ENCODE measurements at places on chromosomes 5 and 9.

- no peak for DNase-seq
Observed at GRCh38 chr9:86589730-86590129, 235.5 kb upstream of the TUT7 start.

GRCh38 chr5:10192309-10192708, 57.4 kb downstream of the ATPSCKMT start:
- no peak for DNase-seq

- DNase-seq, result no peak
Observed at GRCh38 chr5:5816960-5817359, 394.5 kb downstream of the ICE1 start.

DNA sequence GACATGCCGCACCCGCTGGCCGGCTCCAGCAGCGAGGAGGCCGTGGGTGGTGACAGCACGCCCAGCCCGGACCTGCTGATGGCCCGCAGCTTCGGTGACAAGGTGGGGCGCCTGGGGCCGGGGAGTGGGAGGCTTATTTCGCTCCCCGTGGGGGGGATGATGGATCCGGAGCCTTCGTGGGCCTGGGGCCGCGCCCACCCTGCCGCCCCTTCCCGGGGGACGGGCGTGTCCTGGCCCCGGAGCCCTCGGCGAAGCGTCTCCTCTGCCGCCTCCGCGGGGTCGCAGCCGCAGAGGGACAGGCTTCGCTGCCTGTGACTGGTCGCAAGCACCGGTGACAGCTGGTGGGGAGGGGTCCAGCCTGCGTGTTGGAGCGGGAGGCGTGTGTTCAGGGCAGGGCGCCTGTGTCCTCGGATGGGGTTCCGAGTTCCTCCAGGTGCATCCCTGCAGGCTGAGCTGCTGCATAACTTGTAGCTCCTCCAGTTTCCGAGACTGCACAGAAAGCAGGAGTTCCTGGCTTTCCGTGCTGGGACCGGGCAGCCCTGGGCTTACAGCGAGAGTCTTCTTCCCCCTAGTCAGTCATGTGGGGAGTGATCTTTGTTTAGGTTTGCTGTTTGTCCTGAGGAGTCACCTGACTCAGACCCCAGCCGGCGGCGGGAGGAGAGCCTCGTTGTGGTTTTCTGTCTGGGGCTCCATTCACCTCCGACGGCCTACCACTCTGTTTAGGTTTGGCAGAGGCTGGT, 666 bp downstream of the SNX30 start:
- peak; percentile 13 for DNase-seq

GRCh38 chr5:171673328-171673727, 112.3 kb upstream of the SMIM23 start:
- no peak for DNase-seq

DNA sequence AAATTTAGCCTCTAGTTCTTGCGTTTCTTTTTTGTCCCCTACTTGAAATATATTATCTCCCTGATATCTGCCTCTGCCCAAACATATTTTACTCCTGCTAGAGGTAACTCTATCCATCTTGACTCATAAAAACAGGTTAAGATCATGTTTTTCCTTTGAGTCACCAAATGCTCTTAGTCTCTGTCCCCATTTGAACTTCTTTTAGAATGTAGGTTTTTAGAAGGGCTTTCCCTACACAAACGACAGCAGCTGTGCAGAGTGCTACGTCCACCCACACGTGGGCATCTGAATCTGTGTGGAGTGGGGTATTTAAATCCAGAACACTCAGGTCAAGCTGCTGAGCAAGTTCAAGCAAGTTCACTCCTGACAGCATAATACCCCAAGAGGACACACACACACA, 2.2 kb downstream of the HSD17B3 start:
- DNase-seq, result no peak

- no peak for DNase-seq
Observed at GRCh38 chr9:124471761-124472160, 21.5 kb downstream of the ADGRD2 start.

GRCh38 chr9:135008416-135008815, 79.1 kb upstream of the OLFM1 start:
- DNase-seq, result no peak

DNA sequence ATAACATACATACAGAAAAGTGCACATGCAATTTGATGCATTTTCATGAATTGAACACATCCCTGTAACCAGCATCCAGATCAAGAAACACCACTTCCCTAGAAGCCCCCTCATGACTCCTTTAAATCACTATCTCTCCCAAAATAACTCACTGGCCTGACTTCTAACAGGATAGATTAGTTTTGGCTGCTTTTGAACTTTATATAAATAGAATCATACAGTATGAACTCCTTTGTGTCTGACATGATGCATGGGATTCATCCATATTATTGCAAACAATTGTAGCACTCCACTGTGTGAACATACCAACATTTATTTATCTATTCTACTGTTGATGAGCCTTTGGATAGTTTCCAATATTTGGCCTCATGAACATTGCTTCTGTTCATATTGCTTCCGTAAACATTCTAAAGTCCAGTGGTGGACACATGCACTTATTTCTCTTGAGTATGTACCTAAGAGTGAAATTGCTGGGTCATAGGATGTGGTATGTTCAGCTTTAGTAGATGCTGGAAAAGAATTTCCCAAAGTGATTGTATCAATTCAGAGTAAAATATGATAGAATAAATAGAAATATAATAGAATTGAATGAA, 148.7 kb upstream of the GDNF start:
- no peak for DNase-seq

- DNase-seq, result no peak
Observed at GRCh38 chr9:126327714-126328185, 1.1 kb downstream of the MVB12B start.

DNA sequence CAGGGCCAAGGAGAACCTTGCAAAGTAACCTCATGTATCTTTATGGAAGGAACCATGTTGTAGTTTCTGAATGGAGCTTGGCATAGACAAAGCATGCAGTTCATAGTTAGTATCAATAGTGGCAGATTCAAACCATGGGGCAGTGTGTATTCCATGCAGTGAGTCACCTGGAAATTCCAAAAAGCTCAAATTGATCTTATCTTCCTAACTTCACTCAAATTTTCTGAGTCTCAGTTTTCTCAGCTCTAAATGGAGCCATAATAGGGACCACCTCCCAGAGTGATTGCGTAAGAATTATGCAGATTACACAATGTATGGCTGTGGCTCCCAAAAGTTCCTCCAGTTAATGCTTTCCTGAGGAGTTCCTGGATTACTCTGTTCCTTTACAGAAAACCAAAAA, 549.9 kb upstream of the KLF4 start:
- DNase-seq, result no peak

- no peak for DNase-seq
Observed at GRCh38 chr5:65126542-65127069, 355.1 kb downstream of the ADAMTS6 start.

DNA sequence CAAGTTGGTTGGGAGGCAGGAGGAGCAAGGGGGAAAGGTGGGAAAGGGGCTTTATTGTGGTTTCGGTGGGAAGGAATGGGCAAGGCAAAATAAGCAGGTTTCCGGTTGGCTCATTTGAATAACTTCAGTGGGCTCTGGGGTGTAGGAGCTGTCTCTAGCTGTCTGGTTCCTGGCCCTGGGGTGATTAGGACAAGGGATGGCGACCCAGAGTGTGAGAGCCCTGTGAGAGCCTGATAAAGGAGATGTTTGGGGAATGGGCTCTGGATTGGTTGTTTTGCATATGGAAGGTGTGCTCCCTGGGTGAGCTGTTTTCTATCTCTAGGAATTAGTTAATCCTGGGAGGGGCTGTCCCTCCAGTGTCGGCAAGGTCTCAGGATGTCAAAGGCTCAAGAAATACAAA, 15.4 kb downstream of the ANKRD34B start:
- DNase-seq, result no peak

GRCh38 chr9:95286151-95286550, 31.4 kb downstream of the FANCC start:
- no peak for DNase-seq

DNA sequence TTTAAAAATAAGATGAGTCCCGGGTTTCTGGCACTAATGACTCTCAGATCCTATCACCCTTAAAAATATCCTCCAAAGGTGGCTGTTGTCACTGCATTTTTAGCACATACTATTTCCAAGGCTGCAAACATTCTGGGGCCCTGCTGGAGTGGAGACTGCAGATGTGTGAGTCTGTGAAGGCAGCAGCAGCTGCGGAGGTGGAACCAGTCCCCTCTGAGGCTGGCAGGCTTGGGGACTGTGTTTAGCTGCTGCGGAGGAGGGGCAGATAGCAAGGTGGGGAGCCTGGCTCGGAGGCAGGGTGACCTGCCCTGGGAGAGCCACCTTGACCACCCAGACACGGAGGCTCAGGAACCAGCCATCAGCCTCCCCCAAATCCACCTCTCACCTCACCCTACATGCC, 77.0 kb downstream of the C5orf15 start:
- DNase-seq, result no peak

DNA sequence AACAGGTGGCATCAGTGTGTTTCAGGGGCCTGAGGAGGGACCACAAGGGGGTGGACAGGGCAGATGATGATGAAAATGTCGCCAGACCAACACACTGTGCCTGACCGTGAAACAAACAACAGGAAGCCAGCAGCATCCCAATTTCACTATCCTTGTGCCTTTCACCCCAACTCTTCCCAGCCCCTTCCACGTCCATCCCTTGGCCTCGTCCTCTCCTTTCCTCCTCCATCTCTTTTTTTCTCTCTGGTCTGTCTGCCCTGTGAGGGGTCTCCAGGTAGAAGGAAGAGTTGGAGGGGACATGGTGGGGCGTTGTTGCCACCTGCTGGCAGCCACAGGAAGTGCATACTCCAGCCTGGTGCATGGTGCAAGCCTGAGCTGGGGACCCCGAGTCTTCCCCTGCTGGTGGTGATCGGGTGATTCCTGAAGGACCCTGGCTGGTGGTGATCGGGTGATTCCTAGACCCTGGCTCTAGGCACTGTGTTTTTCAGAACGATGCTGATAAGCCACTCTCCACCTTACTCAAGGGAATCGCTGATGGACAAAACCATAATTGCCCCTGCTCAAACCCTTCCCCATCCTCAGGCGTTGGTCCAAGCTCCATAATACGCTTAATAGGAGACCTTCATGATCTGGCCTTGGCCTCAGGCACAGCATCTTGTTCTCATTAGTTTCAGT, 21.7 kb upstream of the NSD1 start:
- DNase-seq, result peak; percentile 37

- no peak for DNase-seq
Observed at GRCh38 chr5:87053146-87053545, 214.5 kb upstream of the RASA1 start.

GRCh38 chr5:56112526-56113121, 117.9 kb upstream of the IL6ST start:
- no peak for DNase-seq

DNA sequence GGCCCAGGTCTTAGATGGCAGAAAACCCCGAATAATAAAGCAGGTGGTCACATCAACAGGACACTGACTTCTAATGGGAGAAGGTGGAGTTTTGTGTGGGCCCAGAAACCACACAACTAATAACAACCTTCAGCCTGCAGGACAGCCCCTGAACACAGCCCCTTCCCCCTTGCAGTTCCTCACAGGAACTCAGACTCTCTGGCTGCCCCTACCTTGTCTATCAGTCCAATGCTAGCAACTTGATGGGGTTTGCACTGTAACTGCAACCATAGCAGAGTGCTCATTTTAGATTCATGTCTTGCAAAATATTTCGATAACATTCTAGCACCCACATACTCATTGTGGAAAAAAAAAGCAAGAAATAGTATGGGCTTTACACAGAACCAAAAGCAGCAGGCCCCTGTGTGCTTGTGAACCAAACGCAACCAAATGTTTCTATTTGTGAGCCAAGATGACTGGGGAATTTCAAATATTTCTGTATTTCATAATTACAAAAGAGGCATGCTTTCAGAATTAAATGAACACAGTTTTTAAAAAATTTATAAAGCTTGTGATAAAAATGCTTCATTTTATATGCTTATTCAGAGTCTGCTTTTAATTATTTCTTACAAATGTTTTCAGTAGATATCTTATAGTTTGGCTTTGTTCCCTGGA, 62.7 kb upstream of the PDE4D start:
- DNase-seq, result no peak

GRCh38 chr5:159805021-159805420, 111.3 kb upstream of the ADRA1B start:
- DNase-seq, result no peak

GRCh38 chr5:113267361-113267900, 167.4 kb downstream of the TSSK1B start:
- no peak for DNase-seq

DNA sequence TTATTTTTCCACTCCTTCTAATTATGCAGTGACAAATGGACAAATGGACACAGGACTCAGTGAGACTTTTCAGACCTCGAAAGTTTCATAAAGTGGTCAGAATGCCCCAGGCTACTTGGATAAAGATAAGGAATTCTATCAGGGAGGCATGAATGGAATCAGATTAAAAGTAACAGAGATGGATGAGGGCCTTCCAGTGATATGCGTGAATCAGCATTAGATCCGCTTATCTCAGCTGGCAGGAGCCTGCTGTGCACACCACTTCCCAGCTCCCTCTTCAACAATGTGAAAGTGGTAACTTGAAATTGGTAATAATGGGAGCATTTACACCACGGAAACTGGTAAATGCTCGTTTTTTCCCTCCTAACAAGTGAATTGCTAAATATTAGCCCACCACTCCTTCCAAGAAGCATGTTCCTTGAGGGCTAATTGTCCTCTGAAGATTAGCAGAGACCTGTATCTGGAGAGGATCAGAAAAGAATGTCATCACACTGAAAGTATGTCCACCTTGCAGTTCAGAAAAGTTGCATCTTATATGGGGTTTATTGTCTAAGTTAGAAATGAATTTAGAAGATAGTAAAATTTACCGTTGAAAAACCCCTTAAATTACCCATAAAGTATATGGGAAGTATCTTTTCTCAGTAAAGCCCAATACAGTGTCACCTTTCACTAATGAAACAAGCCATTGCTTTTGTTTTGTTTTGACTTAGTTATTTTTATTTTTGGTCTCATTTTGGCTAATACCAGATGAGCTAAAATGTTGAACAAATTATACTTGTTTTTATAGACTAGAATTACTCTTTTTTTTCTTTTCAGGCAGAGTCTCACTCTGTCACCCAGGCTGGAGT, 125.3 kb downstream of the DPYSL3 start:
- DNase-seq, result no peak

DNA sequence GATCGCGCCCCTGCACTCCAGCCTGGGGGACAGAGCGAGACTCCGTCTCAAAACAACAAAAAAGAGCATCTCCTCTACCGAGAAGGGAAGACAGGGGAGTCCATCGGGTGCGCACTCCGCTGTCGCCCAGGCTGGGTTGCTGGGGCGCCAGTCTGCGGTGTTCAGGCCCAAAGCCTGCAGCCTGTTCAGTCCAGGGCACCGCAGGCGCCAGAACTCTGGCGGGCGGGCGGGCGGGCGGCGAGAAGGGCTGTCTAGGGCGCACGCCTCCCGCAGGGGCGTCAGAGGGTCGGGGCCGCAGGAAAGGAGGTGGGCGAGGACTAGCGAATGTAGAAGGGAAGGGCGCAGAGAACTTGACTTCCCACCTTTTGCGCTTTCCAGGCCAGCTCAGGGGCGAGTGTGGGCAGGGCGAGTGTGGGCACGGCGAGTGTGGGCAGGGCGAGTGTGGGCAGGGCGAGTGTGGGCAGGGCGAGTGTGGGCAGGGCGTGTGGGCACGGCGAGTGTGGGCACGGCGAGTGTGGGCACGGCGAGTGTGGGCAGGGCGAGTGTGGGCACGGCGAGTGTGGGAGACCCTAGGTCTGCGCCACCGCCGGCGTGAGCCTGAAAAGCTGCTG, 10.5 kb downstream of the PROP1 start:
- DNase-seq, result no peak

GRCh38 chr9:17882688-17883594, 304.1 kb downstream of the SH3GL2 start:
- DNase-seq, result no peak

GRCh38 chr5:111159845-111160244, 64.3 kb upstream of the CAMK4 start:
- DNase-seq, result no peak
